Activated CD4-positive, alpha-beta T cell treated with anti-CD3 and anti-CD28 coated beads, Interleukin-2, Interleukin-6, amounts not matched to agents 100 ng/mL and 50 ng/mL, durations not matched to agents 16 hours and 8 hours (primary cell): ENCODE measurements at places on chromosomes 1 and 21.

DNA sequence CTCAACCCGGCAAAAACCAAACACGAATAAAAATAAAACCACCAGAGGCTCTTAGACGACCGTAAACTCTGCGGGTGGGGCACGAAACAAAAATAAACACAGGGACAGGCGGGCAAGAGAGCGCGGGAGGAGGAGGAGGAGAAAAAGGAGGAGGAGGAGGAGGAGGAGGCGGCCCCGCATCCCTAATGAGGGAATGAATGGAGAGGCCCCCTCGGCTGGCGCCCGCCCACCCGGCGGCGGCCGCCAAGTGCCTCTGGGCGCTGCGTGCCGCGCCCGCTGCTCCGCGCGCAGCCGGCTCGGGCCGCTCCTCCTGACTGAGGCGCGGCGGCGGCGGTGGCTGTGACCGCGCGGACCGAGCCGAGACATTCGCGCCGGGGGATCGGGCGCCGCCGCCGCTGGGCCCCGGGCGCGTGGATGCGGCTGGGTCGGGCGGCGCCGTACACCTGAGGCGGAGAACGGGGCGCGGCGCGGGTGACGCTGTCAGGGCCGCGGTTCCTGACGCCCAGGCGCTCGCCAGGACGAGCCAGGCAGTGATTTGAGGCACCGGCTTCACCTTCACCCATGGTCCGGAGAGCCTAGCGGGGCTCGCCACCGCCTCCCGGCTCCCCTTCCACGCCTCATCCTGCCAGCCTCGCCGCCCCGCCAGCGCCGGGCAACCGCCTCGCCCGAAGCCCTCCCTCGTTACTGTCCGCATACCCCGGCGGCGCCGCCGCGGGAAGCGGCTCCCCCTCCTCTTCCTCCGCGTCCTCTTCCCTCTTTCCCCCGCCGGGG, at the start of gene MARK1:
Gene MARK1, plus strand, starts transcription at position 229 of the 771 bp plus-strand sequence. CDS start 687 bp downstream, outside the sequence.
- DNase-seq, result peak; percentile 18

DNA sequence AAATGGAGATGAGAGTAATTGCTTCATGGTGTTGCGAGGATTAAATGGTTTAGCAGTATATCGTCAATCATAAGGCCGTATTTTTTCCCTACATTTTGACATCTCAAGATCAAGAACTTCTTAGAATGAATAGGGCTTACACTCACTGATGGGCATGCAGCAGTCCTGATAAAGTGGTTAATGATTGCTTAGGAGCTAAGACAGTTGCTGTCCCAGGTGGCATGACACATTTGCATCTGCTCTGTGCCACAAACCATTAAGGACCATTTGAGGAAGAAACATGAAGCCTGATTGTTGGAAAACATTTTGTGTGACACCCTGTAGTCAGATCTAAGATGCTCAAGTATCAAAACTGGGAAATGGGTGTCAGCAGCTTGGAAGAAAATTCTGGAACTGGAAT, 81.0 kb upstream of the SGIP1 start:
- DNase-seq, result no peak

GRCh38 chr1:108575375-108575774, 15.5 kb downstream of the EEIG2 start:
- no peak for DNase-seq

- DNase-seq, result peak; percentile 17
These were observed 6.3 kb downstream of the AP4B1 start for GRCh38 chr1:113898241-113898814.

GRCh38 chr21:41043014-41043413, 124.9 kb upstream of the BACE2 start:
- DNase-seq, result no peak

DNA sequence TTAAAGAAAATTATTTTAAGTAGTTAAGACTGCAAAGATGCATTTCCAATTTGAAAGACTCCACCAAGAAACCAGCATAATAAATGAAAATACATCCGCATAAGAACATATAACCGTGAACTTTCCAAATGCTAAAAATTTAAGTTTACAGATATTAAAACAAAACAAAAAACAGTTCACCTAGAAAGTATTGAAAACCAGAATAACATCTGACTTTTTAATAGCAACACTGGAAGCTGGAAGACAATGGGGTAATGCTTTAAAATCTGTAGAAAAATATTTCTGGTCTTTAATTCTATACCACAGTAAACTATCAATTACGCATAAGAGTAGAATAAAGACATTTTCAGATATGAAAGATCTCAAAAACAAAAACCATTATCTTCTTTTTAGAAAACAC, 79.3 kb upstream of the COL24A1 start:
- no peak for DNase-seq

- peak; percentile 89 for DNase-seq
These were observed 7.7 kb upstream of the MPZL1 start for GRCh38 chr1:167714098-167714438.

DNA sequence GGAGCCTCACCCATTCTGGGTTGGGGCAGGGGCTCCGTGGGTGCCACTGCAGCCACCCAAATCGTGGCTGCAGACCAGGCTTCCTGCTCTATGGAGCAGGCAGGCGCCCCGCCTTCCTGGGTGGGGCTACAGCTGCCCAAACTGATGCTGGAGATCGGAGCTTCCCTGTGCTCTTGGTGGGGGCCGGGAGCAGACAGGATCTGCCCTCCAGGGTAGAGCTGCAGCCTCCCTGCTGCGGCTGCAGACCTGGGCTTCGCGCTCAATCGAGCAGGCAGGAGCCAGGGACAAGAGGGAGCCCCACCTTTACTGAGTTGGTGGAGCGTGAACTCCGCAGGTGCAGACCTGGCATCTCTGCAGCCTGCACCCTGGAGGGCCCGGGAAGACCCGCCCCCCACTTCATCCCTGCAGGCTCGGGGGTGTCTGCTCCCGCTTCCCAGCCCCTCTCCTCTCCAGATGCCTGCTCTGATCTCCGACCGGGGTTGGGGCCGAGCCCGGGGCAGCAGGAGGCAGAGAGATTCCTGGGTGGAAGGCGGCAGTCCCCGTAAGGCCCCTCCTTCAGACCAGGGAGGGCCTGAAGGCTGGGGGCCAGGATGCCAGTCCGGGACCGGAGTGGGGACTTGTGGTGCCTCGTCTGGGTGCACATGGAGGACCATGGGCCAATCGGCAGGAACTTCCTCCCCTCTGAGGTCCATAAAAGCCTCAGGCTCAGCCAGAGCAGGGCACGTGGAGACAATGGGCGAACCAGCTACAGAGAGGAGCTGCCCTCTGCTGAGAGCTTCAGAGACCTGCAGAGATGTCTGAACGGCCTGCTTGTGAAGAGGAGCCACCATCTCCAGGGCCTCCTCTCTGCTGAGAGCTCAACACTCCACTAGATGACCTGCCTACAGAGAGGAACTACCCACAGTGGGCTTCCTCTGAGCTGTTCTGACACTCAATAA, 359.3 kb downstream of the SMYD3 start:
- no peak for DNase-seq

DNA sequence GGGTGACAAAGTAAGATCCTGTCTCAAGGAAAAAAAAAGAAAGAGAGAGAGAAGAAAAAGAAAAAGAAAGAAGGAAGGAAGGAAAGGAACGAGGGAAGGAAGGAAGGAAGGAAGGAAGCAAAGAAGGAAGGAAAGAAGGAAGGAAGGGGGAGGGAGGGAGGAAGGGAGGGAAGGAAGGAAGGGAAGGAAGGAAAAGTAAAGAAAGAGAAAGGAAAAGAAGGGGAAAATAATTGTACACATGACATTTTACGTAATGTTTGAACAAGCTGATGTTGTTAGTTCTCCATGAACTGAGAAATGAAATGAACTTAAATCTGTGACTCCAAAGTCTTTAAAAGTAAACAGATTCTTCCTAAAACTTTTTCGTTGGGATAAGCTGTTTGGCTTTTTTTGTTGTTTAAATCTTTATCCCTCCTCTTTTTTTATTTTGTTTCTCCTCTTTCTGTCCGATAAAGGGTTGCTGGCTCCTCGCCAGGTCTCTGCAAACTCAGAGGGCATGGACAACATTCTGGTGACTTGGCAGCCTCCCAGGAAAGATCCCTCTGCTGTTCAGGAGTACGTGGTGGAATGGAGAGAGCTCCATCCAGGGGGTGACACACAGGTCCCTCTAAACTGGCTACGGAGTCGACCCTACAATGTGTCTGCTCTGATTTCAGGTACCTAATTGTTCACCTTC, 59.8 kb downstream of the IL12RB2 start:
- no peak for DNase-seq

DNA sequence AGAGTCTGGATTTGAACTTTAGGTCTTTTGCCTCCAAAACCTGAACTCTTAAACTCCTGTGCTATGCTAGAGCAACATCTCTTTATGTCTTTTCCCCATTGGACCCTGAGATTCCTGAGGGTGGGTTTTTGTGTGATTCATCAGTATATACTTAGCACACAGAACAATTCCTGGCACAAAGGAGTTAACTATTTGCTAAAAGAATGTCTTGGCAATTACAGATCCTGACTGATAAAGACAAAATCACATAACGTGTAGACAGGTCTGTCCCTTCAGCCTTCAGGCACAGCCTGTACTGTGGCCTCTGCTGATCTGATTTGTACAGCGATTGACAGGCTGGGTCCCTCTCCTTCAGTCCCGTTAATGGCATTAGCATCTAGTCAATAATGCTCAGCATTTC, 162.4 kb upstream of the BEND5 start:
- no peak for DNase-seq

DNA sequence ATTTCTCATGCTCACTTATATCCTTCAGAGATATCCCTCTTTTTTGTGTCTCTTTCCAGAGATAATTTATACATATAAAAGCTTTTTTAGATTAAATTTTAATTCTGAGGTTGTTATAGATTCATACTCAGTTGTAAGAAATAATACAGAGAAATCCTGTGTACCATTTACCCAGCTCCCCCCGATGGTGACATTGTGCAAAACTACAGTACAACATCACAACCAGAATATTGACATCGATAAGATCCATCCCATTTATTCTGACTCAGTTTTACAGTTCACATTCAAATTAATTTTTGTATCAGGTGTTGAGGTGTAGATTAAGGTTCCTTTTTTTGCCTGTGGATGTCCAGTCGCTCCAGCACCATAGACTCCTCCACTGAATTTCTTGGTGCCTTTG, 14.3 kb downstream of the DMRTB1 start:
- DNase-seq, result peak; percentile 30

- DNase-seq, result no peak
These were observed 6.6 kb downstream of the FMO1 start for GRCh38 chr1:171254859-171255258.

- peak; percentile 18 for DNase-seq
These were observed 47.2 kb upstream of the IFFO2 start for GRCh38 chr1:19003371-19004290.

DNA sequence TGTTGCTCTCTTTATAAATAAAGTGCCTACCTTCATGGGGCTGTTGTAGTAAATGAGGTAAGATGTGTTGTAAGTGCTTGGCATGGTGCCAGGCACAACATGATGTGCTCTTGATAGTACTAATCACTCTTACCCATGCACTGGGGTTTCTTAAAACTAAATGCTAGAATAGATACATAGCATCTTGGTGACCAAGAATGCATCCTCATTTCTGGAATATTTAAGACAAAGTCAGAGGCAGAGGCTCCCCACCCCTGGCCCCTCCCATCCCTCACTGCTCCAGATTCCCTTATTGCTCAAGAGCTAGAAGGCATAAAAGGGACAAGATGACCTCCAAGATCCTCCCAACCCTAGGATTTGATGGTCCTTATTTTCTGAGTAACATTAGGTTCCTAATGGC, 61.3 kb downstream of the GLUL start:
- no peak for DNase-seq

GRCh38 chr1:245142171-245142798, 12.5 kb upstream of the KIF26B start:
- DNase-seq, result no peak

GRCh38 chr1:998995-999724, 737 bp downstream of the HES4 start:
- DNase-seq, result no peak

DNA sequence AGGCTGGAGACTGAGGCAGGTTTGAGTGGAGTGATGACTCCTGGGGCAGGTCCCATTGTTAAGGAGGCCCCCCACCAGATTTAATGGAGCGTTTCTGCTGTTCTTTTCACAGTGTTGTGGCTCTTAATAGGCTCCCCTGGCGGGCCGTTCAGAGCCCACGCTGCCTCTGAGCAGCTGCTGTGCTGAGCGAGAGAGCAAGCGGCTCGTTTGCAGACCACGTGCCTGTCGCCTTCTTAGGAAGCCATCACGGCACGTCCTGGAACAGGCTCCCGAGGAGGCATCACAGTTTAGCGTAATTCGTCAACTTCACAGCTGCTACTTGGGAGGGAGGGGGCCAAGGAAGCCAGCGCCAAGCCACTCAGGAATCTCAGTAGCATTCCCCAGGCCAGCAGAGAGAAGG, 70.5 kb upstream of the CTTNBP2NL start:
- no peak for DNase-seq

DNA sequence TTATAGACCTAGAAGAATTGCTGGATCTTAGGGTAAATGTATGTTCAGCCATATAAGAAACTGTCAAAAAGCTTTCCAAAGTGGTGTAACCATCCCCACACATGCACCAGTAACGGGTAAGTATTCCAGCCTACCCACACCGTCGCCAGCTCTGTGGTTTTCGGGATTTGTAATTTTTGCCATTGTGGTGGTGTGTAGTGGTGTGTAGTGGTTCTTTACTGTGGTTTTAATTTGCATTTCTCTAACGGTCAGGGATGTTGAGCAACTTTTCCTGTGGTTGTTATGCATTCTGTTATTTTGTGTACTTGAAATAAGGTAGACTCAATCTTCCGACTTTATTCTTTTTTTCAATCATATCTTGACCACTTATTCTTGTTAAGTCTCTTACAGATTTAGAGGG, 342.4 kb upstream of the AJAP1 start:
- DNase-seq, result no peak

DNA sequence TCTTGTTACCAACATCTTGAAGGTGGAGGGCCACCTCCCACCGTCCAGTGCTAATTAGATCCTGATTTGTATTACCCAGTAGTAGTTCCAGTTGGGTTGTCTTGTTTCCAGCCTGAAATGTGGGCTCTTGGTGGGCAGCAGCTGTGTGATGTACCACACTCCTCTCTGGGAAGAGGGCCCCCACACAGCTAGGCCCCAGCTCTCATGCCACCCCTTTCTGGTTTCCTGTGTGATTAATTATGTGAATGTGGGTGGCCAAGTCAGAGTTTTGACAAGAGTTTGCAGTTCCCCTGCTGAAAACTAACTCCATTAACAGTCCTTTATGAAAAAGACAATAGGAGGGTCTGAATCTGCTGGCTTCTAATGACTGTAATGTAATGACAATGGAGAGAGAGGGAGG, 3.8 kb downstream of the HMGB4 start:
- DNase-seq, result peak; percentile 20

DNA sequence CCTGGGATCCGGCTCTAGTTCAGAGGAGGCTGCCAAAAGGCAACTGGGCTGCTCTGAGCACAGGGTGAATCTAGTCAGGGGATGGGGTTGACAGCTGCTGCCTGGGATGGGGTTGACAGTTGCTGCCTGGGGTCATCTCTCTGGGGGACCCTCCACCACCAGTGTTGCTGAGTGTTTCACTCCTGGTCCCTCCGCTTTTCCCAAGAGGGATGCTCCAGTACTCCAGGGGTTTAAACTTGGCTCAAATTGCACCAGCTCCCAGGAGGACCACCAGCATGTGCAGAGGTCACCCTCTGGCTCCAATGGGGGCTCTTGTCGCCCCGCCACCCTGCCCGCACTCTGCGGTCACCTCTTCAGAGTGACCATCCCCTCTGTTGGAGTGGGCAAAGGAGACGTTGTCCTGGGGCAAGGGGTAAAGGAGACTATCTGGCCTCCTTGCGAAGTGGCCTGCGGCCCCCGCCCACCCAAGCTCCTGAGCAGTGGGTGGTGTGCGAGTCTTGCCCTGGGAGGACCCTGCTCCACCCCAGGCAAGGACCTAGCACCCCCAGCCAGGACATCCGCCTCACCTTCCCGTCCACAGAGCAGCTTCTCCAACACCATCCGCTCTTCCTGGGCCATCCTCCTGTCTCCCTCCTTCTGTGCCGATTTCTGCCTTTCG, 52.6 kb downstream of the SIK1 start:
- DNase-seq, result no peak
